ENCODE measurements at places on chromosomes 1 and 21.

GRCh38 chr1:16164213-16165072 is 8.6 kb upstream of the EPHA2 start:
- H3K36me3 ChIP-seq = no peaks in the 10 kb centered on the region
- no peaks in the 10 kb centered on the region for H3K27me3 ChIP-seq
- H3K4me1 ChIP-seq = peaks cover 10% of the 10 kb centered on the region

DNA sequence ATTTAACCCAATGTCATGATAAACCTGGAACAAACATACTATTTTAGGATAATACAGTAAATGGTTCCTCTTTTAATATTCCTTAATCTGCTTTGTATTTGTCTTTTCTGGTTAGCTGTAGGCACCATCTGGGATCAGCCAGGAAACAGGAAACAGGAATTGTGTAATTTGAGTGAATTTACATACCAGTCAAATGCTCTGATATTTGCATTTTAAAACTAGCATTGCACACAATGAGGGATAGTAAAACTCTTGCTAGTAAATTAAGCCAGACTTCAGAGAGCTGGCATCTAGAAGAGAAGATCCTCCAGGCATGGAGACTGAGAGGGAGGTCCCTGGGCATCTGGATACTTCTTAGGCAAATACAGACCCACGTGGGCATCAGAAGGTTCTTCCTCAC is 103.5 kb downstream of the HMCN1 start:
- H3K36me3 ChIP-seq = no peaks in the 10 kb centered on the region
- H3K4me1 ChIP-seq = no peaks in the 10 kb centered on the region
- H3K4me3 ChIP-seq = no peak overlapping the region
- DNase-seq = no peak

GRCh38 chr1:180854456-180854855 is 58.2 kb upstream of the KIAA1614 start:
- no peak for DNase-seq
- H3K27me3 ChIP-seq = no peaks in the 10 kb centered on the region
- H3K27ac ChIP-seq = peak overlapping the region; percentile 27
- H3K4me1 ChIP-seq = peaks cover 2% of the 10 kb centered on the region
- H3K4me3 ChIP-seq = no peak overlapping the region

- H3K4me1 ChIP-seq = peaks cover 11% of the 10 kb centered on the region
- H3K27me3 ChIP-seq = peaks cover 10% of the 10 kb centered on the region
- no peaks in the 10 kb centered on the region for H3K36me3 ChIP-seq
- peak; percentile 34 for DNase-seq
- no peak overlapping the region for H3K27ac ChIP-seq
- H3K4me3 ChIP-seq = no peak overlapping the region
Measured at GRCh38 chr21:20999659-21000058, 1.4 kb downstream of the NCAM2 start.

- no peaks in the 10 kb centered on the region for H3K27me3 ChIP-seq
- H3K4me1 ChIP-seq = peaks cover 6% of the 10 kb centered on the region
- H3K36me3 ChIP-seq = no peaks in the 10 kb centered on the region
- H3K4me3 ChIP-seq = no peak overlapping the region
- no peak overlapping the region for H3K27ac ChIP-seq
Measured at GRCh38 chr1:53050310-53050709, 11.7 kb upstream of the PODN start.

GRCh38 chr1:229325853-229326487 is 16.9 kb downstream of the CCSAP start:
- H3K36me3 ChIP-seq = peaks cover 15% of the 10 kb centered on the region
- no peaks in the 10 kb centered on the region for H3K4me1 ChIP-seq
- no peaks in the 10 kb centered on the region for H3K27me3 ChIP-seq
- H3K4me3 ChIP-seq = no peak overlapping the region
- H3K27ac ChIP-seq = no peak overlapping the region
- DNase-seq = no peak

- H3K27ac ChIP-seq = no peak overlapping the region
- H3K4me3 ChIP-seq = no peak overlapping the region
- H3K27me3 ChIP-seq = no peaks in the 10 kb centered on the region
Measured at GRCh38 chr1:187047298-187047697, 218.5 kb downstream of the PLA2G4A start.

GRCh38 chr1:47587891-47588582 is 150.2 kb downstream of the FOXD2 start:
- peaks cover 8% of the 10 kb centered on the region for H3K27me3 ChIP-seq
- no peak for DNase-seq
- H3K4me1 ChIP-seq = peaks cover 5% of the 10 kb centered on the region
- H3K4me3 ChIP-seq = no peak overlapping the region
- H3K27ac ChIP-seq = no peak overlapping the region

GRCh38 chr1:87149241-87150041 is 179.2 kb upstream of the LMO4 start:
- H3K4me1 ChIP-seq = peaks cover 14% of the 10 kb centered on the region
- no peaks in the 10 kb centered on the region for H3K27me3 ChIP-seq
- peak overlapping the region; percentile 62 for H3K27ac ChIP-seq
- peak; percentile 99 for DNase-seq

GRCh38 chr1:11649237-11649623 is 5.0 kb downstream of the FBXO2 start:
- no peaks in the 10 kb centered on the region for H3K27me3 ChIP-seq
- no peaks in the 10 kb centered on the region for H3K36me3 ChIP-seq
- no peak overlapping the region for H3K4me3 ChIP-seq
- no peak overlapping the region for H3K27ac ChIP-seq
- DNase-seq = no peak

- H3K4me3 ChIP-seq = no peak overlapping the region
- no peaks in the 10 kb centered on the region for H3K36me3 ChIP-seq
- H3K27ac ChIP-seq = no peak overlapping the region
- no peak for DNase-seq
- H3K4me1 ChIP-seq = peaks cover 5% of the 10 kb centered on the region
Measured at GRCh38 chr1:33045246-33045645, 8.6 kb upstream of the AK2 start.

DNA sequence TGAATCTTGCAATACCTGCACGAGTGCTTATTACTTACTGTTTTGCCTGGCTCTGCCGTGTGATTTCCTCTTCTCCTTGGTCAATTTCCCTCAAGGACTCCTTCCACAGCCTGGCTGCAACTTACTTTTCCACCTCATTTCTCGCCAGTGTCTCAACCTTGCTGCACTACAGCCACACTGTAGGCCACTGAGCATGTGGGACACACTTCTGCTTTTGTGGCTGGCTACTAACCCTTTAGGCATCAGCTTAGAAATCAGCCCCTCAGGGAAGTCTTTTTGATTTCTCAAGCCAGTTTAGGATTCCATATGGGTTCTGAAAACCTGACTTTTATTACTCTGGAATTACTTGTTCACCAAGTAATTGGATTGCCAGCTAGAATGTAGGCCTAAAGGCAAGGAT is 5.2 kb upstream of the DMRTB1 start:
- no peak for DNase-seq
- H3K4me3 ChIP-seq = no peak overlapping the region
- no peaks in the 10 kb centered on the region for H3K27me3 ChIP-seq
- no peak overlapping the region for H3K27ac ChIP-seq
- no peaks in the 10 kb centered on the region for H3K36me3 ChIP-seq

DNA sequence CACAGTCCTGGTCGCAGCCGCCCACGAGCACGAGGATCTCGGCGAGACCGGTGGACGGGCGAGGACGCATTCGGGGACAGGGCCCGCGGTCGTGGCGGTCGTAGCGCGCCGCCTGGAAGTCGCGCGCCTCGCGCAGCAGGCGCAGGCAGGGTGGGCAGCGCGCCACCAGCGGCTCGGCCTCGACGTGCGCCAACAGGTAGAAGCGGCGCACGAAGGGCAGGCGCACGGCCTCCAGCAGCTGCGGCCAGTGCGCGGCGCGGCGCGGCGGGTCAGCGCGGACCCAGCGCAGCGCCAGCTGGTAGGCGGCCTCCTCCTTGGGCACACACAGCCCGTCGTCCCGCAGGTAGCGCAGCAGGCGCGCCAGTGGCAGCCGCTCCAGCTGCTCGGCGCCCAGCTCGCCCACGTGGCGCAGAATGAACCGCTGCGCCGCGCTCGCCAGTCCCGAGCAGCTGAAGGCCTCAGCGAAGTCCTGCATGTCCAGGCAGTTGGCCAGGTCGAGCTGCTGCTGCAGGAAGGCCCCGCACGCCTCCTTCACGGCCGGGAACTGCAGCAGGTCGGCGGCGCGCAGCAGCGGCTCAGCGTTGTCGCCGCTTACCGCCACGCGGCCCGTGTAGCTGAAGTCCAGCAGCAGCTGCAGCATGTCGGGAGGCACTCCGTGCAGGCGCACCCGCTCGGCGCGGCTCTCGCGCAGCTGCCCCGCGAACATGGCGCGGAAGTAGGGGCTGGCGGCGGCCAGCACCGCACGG is 573 bp downstream of the KLHL21 start:
- peak overlapping the region; percentile 81 for H3K27ac ChIP-seq
- peaks cover 20% of the 10 kb centered on the region for H3K36me3 ChIP-seq
- H3K4me1 ChIP-seq = peaks cover 25% of the 10 kb centered on the region

- H3K27ac ChIP-seq = no peak overlapping the region
- no peak for DNase-seq
- H3K36me3 ChIP-seq = no peaks in the 10 kb centered on the region
- no peak overlapping the region for H3K4me3 ChIP-seq
- no peaks in the 10 kb centered on the region for H3K4me1 ChIP-seq
- no peaks in the 10 kb centered on the region for H3K27me3 ChIP-seq
Measured at GRCh38 chr1:119333163-119333896, 35.3 kb upstream of the HAO2 start.

DNA sequence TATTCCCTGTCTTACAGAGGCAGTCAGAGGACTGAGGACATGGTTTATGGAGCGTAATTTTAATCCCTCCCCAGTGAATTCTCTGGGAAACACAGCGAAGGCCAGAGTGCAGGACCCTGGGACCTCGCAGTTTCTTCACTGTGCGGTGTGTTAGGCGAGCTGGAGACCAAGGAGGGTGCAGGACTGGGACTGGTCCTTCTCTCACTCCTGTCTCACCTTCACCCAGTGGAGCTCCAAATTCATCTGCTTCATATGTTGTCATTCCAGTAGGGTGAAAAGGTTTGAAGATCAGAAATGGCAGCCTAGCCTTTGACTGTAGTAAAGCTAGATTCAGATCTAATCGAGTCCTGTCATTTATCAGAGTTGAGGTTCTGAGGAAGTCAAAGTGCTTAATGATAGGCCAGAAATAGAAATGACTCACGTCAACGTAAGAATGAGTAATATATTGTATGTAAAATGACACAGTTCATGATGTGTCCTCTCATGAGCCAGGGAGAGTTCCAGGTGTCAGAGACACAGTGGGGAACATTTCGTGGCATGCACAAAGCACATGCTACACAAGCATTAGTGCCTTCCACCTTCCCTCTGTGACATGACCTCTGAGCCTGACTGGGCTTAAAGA is 647.5 kb downstream of the SMYD3 start:
- H3K36me3 ChIP-seq = peaks cover 4% of the 10 kb centered on the region
- no peak for DNase-seq
- H3K4me3 ChIP-seq = no peak overlapping the region
- H3K4me1 ChIP-seq = peaks cover 13% of the 10 kb centered on the region

GRCh38 chr1:236144446-236145150 is 2.3 kb downstream of the GPR137B start:
- DNase-seq = peak; percentile 38
- H3K27me3 ChIP-seq = no peaks in the 10 kb centered on the region
- H3K27ac ChIP-seq = no peak overlapping the region
- no peaks in the 10 kb centered on the region for H3K36me3 ChIP-seq
- H3K4me1 ChIP-seq = peaks cover 8% of the 10 kb centered on the region

DNA sequence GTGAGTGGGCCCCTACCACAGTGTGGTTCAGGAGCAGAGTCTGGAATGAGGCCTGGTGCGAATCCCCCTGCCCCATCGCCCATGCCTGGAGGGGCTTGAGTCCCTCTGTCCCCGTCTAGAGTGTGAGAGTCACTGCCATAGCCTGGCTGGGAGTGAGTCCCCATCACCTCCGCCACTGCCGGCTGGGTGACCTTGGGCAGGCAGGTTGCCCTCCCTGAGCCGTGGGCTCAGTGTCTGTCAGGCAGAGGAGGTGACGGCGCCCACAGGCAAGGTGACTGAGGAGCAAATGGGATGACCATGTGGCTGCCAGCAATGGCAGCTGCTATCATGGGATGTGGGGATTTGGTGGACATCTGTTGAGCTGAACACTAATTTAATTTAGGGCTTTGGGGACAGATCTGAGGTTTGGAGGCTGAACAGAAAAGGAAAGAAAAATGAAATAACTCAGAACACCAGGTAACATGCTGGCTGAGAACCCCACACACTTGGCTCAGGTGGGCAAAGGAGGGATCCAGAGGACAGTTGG is 38.1 kb upstream of the GPR153 start:
- no peaks in the 10 kb centered on the region for H3K27me3 ChIP-seq
- no peak overlapping the region for H3K4me3 ChIP-seq
- peaks cover 2% of the 10 kb centered on the region for H3K36me3 ChIP-seq
- H3K4me1 ChIP-seq = no peaks in the 10 kb centered on the region
- no peak overlapping the region for H3K27ac ChIP-seq

- no peak for DNase-seq
- H3K4me3 ChIP-seq = no peak overlapping the region
- no peaks in the 10 kb centered on the region for H3K36me3 ChIP-seq
- no peaks in the 10 kb centered on the region for H3K4me1 ChIP-seq
- no peak overlapping the region for H3K27ac ChIP-seq
Measured at GRCh38 chr1:197944485-197944884, 27.3 kb downstream of the LHX9 start.

DNA sequence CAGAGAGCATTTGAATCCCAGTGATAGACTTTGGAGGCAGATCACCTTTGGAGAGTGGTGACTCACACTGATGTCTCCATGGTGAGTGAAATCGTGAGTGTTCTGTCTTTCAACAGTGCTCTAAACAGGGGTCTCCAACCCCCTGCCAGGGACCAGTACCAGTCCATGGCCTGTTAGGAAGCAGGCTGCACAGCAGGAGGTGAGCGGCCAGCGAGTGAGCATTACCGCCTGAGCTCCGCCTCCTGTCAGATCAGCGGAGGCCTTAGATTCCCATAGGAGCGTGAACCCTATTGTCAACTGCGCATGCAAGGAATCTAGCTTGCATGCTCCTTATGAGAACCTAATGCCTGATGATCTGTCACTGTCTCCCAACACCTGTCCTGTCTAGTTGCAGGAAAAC is 61.8 kb upstream of the B3GALNT2 start:
- no peaks in the 10 kb centered on the region for H3K4me1 ChIP-seq
- H3K27ac ChIP-seq = no peak overlapping the region
- no peak overlapping the region for H3K4me3 ChIP-seq
- no peak for DNase-seq
- no peaks in the 10 kb centered on the region for H3K36me3 ChIP-seq

- no peak overlapping the region for H3K27ac ChIP-seq
- no peak overlapping the region for H3K4me3 ChIP-seq
- peaks cover 7% of the 10 kb centered on the region for H3K36me3 ChIP-seq
- no peaks in the 10 kb centered on the region for H3K27me3 ChIP-seq
- DNase-seq = no peak
- no peaks in the 10 kb centered on the region for H3K4me1 ChIP-seq
Measured at GRCh38 chr1:204473400-204473965, 21.1 kb downstream of the PIK3C2B start.

- peaks cover 4% of the 10 kb centered on the region for H3K27me3 ChIP-seq
- H3K27ac ChIP-seq = no peak overlapping the region
- H3K36me3 ChIP-seq = no peaks in the 10 kb centered on the region
- H3K4me3 ChIP-seq = no peak overlapping the region
- DNase-seq = no peak
Measured at GRCh38 chr21:42007356-42007940, 2.7 kb downstream of the ZBTB21 start.
